ENCODE measurements at places on chromosomes 12 and 14.
A peak's percentile ranks its signal among the peaks of the same experiment; 100 is the strongest.

GRCh38 chr12:120056739-120057138, 59.8 kb downstream of the RAB35 start:
- DNase-seq: no peak

- peak; percentile 59 for DNase-seq
Observed at GRCh38 chr14:77375164-77375950, 1.5 kb downstream of the TMED8 start.

DNA sequence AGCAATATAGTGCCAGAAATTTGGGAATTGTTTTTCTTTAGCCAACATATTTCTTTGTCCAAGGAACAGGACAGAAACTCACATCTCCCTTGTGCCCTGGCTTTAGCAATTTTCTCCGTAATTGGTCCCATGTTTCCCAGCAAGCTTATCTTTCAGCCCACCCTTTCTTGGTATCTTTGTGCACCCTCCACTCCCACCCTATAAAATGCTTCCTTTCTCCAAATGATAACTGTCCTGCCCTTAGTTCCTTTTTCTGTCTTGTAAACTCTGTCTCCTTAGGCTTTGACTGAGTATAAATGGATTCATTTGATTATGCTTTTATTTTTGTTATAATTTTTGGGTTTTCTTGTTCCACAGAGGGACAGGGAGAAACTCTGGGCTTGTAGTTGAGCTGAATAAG, 442.8 kb downstream of the ATP23 start:
- no peak for DNase-seq

GRCh38 chr12:257521-258321, 4.9 kb downstream of the SLC6A13 start:
- DNase-seq: no peak

GRCh38 chr12:52739963-52740362, 36.6 kb upstream of the KRT77 start:
- no peak for DNase-seq

- no peak for DNase-seq
Observed at GRCh38 chr14:53640695-53641094, 315.9 kb downstream of the BMP4 start.

DNA sequence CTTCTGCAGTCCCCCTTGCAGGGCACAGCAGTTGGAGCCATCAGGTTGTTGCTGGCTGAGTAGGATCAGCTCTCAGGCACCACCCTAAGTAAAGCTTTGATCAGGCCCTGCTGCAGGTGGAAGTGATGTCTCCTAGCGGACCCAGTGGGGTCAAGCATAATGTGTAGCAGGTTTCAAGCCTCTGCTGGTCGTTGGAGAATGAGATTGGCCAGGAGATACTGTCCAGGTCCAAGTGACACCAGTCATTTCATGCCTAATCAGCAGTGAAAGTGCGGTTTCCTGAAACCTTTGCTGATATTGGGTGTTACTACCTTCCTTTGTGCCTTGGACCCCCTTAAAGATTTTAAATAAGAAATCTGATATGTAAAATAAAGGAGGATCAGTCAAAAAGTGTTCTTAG, 72.6 kb downstream of the SUSD6 start:
- no peak for DNase-seq

- DNase-seq: no peak
Observed at GRCh38 chr14:50607181-50607580, 47.2 kb downstream of the ATL1 start.

DNA sequence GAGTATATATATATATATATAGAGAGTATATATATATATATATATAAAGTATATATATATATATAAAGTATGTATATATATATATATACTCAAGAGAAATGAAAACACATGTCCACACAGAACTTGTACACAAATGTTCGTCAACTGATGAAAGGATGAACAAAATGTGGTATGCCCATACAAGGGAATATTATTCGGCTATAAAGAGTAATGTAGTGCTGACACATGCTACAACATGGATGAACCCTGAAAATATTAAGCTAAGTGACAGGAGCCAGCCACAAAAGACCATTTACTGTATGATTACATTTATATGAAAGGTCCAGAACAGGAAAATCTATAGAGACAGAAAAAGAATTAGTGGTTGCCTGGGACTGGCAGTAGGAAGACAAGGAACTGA, 19.5 kb downstream of the LIMA1 start:
- DNase-seq: no peak

GRCh38 chr14:101591582-101591981, 30.3 kb downstream of the DIO3 start:
- no peak for DNase-seq

DNA sequence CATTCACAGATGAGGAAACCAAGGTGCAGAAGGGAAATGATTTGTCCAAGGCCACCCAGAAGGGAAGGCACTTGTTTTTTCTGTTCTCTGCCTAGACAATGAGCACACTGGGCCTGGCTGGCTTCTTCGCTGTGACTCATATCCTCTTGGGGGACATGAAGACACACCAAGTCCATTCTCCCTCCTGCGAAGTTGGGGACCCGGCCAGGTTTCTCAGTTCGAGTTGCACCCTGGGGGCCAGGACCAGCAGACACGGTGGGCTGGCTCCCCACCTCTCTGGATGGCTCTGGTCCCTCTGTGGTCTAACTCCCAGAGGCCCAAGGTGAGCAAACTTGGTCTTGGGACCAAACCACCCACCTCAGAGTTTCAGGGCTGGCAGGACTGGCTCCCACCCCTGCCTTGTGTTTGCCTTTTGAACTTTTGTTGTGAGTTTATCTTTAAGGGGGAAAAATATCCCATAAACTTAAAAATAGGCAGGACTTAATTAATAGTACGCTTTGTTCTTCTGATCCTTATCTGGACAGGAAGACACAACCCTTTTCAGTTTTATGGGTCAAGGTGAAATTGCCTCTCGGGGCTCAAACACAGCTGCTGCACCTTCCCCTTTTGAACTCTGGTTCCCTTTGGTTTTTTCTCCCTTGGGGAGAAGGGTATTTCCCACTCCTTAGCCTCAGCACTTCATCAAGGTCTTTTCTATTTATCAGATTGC, 9.0 kb upstream of the MLEC start:
- DNase-seq: peak; percentile 62

- DNase-seq: no peak
Observed at GRCh38 chr12:118851891-118852290, 129.4 kb upstream of the SRRM4 start.

DNA sequence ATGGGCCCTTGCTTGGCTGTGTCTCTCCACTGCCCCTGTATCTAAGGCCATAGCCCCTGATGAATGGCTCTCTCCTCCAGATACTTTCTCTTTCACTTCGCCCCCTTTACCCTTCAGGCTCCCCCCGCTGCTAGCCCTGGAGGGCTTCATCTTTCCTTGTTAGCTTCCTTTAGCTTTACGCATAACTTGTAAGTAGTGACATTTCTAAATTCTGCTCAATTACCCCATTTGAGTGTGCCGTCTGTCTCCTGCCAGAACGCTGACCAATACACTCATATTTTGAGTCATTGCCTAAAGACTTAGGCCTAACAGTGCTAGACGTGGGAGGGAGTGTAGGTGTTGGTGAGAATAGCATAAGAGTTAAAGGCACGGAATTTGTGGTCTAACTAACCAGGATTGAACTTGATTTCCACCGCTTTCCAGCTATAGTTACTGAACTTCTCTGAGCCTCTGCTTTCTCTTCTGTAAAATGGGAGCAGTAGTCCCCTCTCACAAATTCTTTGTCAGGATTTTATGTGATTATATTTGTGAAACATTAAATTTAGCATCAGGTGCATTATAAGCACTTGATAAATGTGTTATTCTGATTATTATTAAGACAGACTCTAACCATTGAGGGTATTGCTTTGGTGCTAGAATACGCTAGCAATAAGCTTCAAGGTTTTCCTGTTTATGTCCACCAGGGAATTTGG, 129.3 kb downstream of the ZFP36L1 start:
- DNase-seq: no peak

- peak; percentile 95 for DNase-seq
Observed at GRCh38 chr12:128829861-128830504, 6.2 kb upstream of the SLC15A4 start.

GRCh38 chr14:95228240-95228639, 70.9 kb upstream of the DICER1 start:
- no peak for DNase-seq

- no peak for DNase-seq
Observed at GRCh38 chr14:103402695-103403094, 17.5 kb downstream of the MARK3 start.

DNA sequence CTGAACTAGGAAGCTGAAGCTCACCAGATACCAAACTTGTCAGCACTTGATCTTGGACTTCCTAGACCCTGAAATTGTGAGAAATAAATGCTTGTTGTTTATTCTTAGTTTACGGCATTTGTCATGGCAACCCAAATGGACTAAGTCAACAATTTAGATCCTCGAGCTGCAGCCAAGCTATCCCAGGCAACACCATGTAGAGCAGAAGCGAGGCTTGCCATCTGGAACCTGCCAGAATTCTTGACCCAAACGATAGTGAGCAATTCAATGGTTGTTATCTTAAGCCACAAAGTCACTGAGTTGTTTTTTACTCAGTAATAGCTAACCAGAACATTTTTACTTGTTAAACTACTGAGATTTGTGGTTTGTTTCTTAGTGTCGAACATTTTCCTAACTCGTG, 458.5 kb upstream of the FLRT2 start:
- no peak for DNase-seq

DNA sequence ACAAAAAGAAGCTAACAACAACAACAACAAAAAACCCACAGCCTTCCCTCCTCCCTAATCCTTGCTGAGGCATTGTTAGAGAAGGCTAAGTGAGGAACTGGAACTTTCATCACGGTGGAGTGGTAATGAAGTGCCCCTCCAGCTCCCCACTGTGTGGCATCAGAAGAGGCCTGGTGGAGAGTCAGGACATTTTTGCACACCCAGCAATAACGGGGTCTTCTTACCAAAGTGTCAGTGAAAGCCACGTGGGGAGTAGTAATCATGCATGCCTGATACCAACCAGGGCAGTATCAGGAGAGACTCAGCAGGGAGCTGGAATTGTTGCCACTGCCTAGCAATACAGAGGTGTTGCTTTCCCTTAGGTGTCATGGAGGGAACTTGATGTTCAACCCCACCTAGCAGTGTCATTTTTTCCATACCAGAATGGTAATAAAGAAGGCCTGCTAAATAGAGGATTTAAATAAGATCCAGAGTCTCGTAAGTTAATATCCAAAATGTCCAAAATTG, 299.7 kb upstream of the RGS6 start:
- no peak for DNase-seq

DNA sequence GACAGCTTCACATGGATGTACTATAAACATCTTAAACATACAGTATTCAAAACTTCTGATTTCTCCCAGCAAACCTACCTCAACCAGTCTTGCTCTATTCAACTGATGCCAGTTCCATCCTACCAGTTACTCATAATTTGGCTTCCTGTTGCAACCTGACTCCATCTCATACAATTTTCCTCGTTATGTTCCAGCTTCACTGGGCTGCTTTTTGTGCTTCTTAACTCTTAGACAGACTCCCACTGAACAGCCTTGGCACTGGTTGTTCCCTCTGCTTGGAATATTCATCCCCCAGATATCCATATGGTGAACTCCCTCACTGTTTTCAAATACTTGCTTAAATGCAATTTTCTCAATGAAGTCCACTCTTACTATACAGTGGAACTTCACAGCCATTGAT, 249.2 kb downstream of the AEBP2 start:
- DNase-seq: no peak

GRCh38 chr12:15045451-15045850, 72.6 kb downstream of the PDE6H start:
- DNase-seq: no peak

DNA sequence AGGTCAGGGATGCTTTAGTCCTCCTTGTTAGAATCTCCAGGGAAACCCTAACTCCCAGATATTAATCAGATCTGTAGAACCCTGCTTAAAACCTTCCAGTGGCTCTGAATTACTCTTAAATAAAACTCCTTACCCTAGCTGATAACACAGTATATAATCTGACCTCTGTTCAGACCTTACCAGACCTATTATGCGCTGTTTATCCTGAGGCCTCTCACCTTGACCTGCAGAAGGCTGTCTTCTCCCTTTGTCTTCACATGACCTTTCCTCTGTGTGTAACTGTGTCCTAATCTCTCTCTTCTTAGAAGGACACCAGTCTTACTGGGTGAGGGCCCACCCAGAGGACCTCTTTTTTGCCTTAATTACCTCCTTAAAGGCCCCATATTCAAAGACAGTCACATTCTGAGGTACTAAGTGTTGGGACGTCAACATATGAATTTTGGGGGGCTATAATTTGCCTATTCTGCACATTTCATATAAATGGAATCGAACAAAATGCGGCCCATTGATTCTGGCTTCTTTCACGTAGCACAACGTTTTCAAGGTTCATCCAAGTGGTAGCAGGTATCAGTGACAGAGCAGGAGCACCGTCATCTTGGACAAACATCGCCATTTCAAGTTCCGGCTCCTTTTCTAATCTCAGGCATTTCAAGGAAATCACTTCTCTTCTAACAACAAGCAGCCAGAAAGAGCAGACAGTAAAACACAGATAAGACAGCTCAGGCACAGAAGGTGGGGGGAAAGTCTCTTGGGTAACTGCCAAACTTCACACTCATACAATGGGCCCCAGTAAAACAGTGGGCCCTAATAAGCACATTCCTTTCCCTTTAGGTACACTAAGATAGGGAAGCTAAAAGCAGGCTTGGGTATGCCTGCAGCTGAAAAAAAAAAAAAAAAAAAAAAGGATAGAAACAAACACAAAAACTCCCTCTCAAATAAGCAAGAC, 200.2 kb upstream of the NUDT4 start:
- no peak for DNase-seq

- peak; percentile 34 for DNase-seq
Observed at GRCh38 chr12:123655420-123655819, 15.5 kb upstream of the TCTN2 start.

GRCh38 chr12:122995503-122996187, 15.2 kb downstream of the ARL6IP4 start:
- DNase-seq: no peak

Data from OCI-LY7 (cell line).